ENCODE measurements at places on chromosomes 12 and 14. TPM values are rescaled to one million over a fixed set of nuclear protein-coding genes. Genes with fewer than 3 reads are reported as not detected.
A peak's percentile ranks its signal among the peaks of the same experiment; 100 is the strongest.

DNA sequence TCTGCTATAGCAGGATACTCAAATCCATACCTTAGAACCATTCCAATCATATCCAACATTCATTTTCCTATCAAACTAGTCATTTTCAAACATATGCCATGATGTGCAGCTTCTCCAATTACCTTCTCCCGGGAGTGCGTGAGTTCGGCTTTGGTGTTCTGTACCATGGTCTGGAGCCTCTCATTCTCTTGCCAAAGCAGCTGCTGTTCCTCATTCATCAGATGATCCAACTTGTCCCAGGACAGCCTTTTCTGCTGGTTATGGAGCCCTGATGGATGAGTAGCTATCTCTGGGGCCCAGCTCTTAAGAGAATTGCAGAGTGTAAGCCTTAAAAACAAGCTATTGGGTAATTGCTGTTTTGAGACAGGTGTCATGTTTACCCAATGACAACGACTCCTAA lies 71.1 kb upstream of the SAV1 start:
- DNase-seq, result no peak

GRCh38 chr12:102990419-102990818 lies 32.9 kb downstream of the ASCL1 start:
- no peak for DNase-seq

DNA sequence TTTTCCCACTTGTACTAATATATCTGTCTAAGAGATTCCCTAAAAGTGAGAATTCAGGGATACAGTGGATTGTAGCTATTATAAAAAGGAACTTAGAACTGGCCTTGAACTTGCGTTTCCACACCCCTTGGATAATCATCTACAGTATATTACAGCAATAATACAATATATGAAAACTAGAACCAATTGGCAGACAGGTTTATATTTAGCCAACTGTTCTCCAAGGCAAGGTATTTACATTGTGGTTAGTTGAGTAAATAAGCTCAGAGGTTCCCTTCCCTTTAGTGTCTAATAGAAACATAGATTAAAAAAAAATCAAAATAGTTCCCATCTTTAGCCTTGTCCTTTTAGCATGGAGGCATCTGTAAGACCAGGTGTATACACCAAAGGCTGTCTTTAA lies 42.1 kb downstream of the LIMA1 start:
- no peak for DNase-seq

Gene KRT3
- not detected for polyA plus RNA-seq

GRCh38 chr12:117525766-117526165 lies 164.3 kb upstream of the NOS1 start:
- DNase-seq, result no peak

DNA sequence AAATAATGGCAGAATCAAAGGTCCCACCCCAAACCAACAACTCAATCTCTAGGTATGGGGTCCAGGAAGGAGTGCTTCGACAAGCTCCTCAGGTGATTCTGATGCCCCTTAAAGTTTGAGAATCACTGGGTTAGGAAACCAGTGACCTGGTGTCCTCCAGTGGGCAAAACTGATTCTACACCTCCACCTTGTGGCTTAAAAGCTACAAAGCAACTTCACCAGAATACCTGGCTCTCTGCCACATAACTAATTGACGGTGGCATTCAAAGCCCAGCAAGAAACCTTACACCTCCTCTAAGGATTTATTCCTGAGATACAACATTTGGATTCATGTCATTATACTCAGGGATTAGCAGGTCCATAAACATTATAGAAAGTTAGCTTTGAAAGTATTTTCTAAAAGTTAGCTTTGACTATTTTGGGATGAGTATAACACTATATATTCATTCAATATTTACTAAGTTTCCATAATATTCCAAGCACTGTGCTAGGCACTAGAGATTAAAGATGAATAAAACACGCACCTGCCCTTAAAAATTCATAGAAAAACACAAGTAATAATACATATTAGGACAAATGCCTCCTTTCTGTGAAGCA lies 45.4 kb downstream of the DCAF5 start:
- peak; percentile 44 for DNase-seq

- DNase-seq, result no peak
Measured at GRCh38 chr14:76900682-76901081, 74.5 kb downstream of the LRRC74A start.

DNA sequence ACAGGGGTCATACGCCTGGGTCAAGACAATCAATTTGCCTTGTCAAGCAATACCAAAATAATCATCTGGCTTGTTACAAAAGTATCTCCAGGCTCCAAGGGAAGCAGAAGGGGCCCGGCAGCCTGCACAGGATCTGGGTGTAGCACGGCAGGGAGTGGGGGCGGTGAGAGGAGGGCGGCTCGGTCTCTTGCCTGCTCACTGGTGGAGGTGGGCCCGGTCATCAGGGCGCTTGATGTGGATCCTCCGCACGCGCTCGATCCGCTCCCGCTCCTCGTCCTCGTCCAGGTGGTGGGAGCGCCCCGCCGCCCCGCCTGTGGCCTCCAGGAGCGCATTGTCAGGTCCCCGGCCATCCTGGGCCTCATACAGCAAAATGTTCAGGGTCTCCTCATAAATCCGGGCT lies 25.7 kb downstream of the KCTD10 start:
- DNase-seq, result no peak

Gene PLEKHH1
- 43.9 TPM for polyA plus RNA-seq

DNA sequence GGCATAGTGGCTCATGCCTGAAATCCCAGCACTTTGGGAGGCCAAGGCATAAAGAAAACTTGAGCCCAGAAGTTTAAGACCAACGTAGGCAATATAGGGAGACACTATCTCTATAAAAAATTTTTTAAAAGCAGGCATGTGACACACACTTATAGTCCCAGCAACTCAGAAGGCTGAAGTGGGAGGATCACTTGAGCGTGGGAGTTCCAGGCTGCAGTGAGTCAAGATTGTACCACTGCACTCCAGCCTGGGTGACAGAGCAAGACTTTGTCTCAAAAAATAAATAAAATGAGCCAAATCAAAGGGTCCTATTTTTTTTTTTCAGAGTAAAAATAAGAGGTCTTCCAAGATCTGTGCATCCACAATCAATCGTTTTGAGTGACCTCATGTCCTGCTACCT lies 237.6 kb downstream of the SLC16A7 start:
- DNase-seq, result no peak

DNA sequence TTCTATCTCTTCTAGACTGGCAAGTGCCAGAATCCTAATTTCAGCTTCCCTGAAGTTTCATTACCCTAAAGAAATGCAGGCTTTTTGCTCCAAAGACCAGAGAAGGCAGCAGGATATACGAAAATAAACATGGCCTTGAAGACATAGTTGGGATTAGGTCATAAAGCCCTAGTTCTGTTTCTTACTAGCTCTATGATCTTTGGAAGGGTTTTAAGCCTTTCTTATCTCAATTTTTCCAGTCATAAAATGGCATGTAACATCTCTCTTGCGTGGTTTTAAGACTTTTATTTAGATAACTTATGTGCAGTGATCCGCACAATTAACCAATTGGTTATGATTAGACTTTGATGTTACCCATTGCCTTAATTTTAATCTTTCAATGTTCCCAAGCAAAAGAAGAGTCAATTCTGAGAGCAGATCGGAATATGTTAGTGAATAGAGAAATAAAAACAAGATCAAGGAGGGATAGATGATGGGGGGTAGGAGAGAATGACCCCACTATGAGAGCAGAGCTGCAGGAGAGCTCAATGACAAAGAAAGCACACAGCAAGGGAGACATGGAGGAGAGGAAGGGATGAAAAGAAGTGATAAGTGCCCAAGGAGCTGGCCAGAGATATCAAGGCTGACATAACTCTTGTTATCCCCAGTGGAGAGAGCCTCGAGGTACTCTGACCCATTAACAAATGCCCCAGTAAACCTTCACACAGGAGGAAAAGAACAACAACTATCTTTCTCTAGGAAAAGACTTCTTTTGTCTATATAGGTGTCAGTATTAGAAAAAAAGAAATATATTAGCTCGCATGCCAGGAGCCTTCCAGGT lies 53.0 kb upstream of the ANP32D start:
- no peak for DNase-seq

- peak; percentile 44 for DNase-seq
Measured at GRCh38 chr14:86613786-86614185, 1083.8 kb downstream of the FLRT2 start.

GRCh38 chr14:53872681-53873089 lies 83.9 kb downstream of the BMP4 start:
- no peak for DNase-seq

Gene MARCHF9
- 16.6 TPM for polyA plus RNA-seq

Gene IL26
- not detected for polyA plus RNA-seq

Gene GCN1
- polyA plus RNA-seq, result 63.4 TPM

- no peak for DNase-seq
Measured at GRCh38 chr14:102927878-102928411, 5.5 kb downstream of the AMN start.

Gene SERPINA1
- polyA plus RNA-seq, result 94.4 TPM

DNA sequence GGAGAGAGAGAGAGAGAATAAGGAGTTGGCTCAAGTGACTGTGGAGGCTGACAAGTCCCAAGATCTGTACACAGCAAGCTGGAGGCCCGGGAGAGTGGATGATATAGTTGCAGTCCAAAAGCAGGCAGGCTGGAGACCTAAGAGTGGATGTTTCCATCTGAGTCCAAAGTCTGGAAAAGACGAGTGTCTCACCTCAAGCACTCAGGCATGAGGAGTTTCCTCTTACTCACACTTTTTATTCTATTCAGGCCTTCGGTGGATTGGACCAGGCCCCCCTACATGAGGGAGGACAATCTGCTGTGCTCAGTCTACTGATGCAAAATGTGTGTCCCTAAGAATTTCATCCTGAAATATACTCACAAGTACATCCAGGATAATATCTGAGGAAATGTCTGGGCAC lies 484.6 kb downstream of the VRK1 start:
- no peak for DNase-seq

- no peak for DNase-seq
Measured at GRCh38 chr14:75911883-75912282, 69.9 kb downstream of the TGFB3 start.

Gene E2F7
- polyA plus RNA-seq, result 7.4 TPM

- no peak for DNase-seq
Measured at GRCh38 chr14:84610086-84610485, 919.9 kb upstream of the FLRT2 start.

- DNase-seq, result no peak
Measured at GRCh38 chr14:36916668-36917067, 255.0 kb downstream of the PAX9 start.

Gene PLEKHD1
- polyA plus RNA-seq, result 5.0 TPM

- DNase-seq, result no peak
Measured at GRCh38 chr14:46369391-46369790, 282.2 kb downstream of the RPL10L start.

- DNase-seq, result no peak
Measured at GRCh38 chr12:50215033-50215432, 47.9 kb upstream of the CERS5 start.

Gene SMCO2
- polyA plus RNA-seq, result 0.24 TPM

- no peak for DNase-seq
Measured at GRCh38 chr12:115232455-115233156, 548.6 kb upstream of the TBX3 start.

DNA sequence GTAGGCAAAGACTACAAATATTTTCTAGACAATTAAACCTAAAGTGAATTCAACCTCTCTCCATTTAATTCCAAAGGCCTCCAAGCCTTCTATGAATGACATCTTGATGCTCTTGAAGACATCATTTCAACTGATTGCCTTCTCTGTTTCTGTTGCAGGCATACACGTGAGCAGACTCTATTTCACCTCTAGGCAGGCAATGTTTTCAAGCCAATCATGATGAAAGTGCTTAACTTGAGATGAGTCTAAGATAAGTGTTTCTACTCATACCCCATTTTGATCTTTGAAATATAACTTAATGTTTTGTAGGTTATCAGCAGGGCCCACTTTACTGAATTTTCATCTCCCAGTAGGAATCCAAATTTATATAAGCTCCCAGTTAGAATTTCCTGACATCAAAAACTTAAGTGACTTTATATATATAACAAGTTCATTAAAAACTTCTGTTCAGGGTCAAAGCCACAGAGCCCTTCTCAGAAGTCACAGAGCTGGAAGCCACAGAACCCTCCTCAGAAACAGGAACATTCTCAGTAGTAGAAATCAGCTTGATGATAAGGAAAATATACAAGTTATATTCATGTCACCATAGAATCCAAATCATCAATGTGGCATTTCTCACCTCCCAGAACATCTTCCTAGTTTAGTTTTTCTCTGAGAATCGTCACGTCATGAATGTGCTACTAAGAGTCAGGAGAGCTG lies 108.5 kb downstream of the PHLDA1 start:
- no peak for DNase-seq

DNA sequence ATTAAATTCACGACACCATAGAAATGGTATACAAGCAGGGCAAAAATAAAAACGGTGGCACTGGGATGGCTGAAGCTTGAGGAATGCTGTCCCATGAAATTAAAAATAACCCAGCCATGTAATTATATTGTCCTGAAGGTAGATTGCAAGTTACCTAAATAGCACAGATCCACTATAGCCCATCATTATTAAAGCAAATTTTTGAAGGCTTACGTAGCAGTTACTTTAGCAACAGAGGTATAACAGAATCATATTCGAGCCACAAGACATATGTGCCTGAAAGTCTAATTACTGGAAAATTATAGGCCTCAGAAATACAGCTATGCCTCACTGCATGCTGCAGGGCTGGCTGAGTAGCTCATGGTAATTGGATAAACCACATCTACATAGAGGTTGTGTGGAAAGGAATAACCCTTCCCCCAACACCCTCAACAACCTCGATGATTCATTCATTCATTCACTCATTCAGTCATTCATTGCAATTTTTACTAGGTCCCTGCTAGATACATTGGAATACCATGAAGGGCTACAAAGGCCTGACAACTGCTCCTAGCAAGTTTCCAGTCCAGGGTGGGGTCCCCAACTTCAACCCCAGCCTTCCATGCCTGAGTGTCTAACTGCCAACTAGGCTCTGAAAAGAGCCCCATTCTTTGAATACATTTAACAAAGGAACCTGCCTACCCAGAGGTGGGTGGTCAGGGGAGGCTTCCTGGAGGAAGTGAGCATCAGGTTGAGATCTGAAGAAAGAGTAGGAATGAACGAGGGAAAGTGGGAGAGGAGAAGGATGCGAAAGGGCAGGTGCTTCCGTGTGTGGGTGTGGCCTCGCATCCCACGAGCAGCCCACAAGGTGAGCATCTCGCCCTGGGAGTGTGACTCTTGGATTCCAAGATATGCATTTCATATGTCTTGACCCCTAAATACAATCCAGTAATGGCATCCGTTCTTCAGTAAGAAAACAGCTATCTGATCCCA lies 18.0 kb upstream of the CMKLR1 start:
- no peak for DNase-seq

- no peak for DNase-seq
Measured at GRCh38 chr12:83172866-83173649, 486.4 kb downstream of the TMTC2 start.
